NCI-H1436 treated with DMSO at 0.1 percent for 48 hours (cell line): ENCODE measurements at places on chromosomes 6 and 20.

GRCh38 chr6:84554706-84555105, 209.7 kb downstream of the TBX18 start:
- no peak for DNase-seq

- no peak for DNase-seq
Measured at GRCh38 chr20:63471002-63471716, 1.3 kb downstream of the KCNQ2 start.

- DNase-seq, result no peak
Measured at GRCh38 chr6:135993361-135993760, 141.9 kb downstream of the PDE7B start.

- no peak for DNase-seq
Measured at GRCh38 chr6:159056432-159056831, 11.6 kb upstream of the TAGAP start.

DNA sequence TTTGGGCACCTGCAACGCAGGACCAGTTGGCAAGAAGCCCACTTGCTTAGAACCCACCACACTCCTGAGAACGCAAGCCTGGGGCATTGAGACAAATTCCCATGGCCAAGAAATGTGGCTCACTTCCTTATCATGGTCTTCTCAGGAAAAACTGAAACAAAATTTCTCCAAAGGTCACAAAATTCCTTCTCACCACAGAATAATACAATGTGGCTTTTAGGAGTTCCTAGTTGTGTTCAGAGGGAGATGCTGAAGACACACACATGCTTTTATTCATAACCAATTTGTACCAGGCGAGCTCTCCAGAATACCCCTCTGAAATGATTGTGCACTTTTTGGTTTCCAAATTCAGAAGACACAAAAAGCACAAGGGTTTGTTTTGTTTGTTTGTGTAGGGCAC, 31.6 kb downstream of the ADTRP start:
- DNase-seq, result no peak

DNA sequence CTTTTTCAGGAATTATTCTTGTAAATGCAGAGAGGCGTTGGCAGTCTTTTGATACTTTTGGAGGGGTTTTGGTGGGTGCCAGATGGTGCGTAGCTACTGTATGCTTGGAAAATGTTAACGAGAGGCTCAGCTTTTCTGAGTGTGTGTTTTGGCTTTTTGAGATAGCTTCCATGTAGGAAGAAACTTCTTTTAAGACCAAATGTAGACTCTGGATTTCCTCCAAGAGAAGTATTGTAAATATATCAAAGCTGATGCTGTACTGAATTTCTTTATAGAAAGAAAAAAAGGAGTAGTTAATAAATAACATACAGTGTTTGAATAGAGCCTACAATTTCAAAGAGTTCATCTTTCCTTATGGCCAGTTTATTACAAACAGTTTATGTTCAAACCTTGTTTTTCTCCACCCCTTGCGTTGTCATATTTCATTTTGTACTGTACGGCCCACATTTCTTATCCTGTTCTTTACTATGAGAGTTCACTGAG, 16.7 kb downstream of the TIAM2 start:
- no peak for DNase-seq

- no peak for DNase-seq
Measured at GRCh38 chr6:77264970-77265369, 198.3 kb downstream of the HTR1B start.

DNA sequence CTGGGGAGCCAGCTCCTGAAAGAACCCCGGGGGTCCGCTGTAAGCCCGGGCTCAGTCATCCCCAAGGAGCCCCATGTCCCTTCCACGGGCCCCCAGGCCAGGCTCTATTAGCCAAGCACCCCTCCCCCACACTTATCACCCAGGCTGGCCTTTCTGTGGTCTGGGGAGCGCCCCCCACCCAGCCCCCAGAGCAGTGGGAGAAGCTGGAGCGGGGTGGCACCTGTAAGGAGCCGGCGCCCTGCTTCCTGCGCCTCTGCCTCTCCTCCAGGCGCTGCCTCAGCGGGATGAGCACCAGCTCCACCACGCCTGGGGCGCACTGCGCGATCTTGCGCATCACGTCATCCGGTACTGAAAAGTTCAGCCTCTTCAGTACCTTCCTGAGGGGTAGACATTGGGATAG, 2.3 kb downstream of the SPEF1 start:
- DNase-seq, result no peak
